CD8-positive, alpha-beta memory T cell (primary cell): ENCODE measurements at places on chromosomes 16 and 17.
A peak's percentile ranks its signal among the peaks of the same experiment; 100 is the strongest.

GRCh38 chr16:31357324-31358109, 2.5 kb downstream of the ITGAX start:
- no peak overlapping the region for H3K27ac ChIP-seq
- DNase-seq, result no peak
- no peaks in the 10 kb centered on the region for H3K36me3 ChIP-seq
- no peak overlapping the region for H3K4me3 ChIP-seq

- no peaks in the 10 kb centered on the region for H3K4me1 ChIP-seq
- DNase-seq, result no peak
- H3K4me3 ChIP-seq, result no peak overlapping the region
- no peaks in the 10 kb centered on the region for H3K27me3 ChIP-seq
- H3K27ac ChIP-seq, result no peak overlapping the region
These were observed 24.3 kb upstream of the TMEM220 start for GRCh38 chr17:10754109-10754508.

- H3K27ac ChIP-seq, result no peak overlapping the region
- H3K4me1 ChIP-seq, result no peaks in the 10 kb centered on the region
- H3K27me3 ChIP-seq, result peaks cover 14% of the 10 kb centered on the region
- no peak for DNase-seq
- no peaks in the 10 kb centered on the region for H3K36me3 ChIP-seq
These were observed 34.7 kb upstream of the ENPP7 start for GRCh38 chr17:79695797-79696609.

- H3K4me1 ChIP-seq, result no peaks in the 10 kb centered on the region
- no peaks in the 10 kb centered on the region for H3K27me3 ChIP-seq
- H3K36me3 ChIP-seq, result no peaks in the 10 kb centered on the region
- DNase-seq, result no peak
- no peak overlapping the region for H3K27ac ChIP-seq
- no peak overlapping the region for H3K4me3 ChIP-seq
These were observed 15.8 kb downstream of the SLX4 start for GRCh38 chr16:3595521-3596021.

DNA sequence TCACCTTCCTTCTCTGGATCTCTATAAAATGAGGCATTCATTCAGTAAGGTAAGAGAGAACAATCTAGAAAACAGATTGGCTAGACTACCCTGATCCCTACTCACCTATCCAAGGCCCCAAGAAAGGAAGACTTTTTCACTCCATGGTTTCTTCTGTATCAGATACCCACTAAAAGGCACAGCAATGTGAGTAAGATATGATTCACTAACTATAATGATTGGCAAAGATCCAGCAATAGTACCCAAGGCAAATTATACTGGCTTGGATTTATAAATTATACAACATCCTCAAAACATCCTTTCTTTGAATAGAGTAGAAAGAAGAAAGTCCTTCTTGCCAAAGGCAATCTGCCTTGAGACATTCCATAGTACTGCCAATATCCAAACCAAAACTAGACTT, 1432.0 kb upstream of the GOT2 start:
- no peaks in the 10 kb centered on the region for H3K36me3 ChIP-seq
- H3K27me3 ChIP-seq, result no peaks in the 10 kb centered on the region
- H3K4me1 ChIP-seq, result no peaks in the 10 kb centered on the region
- no peak overlapping the region for H3K4me3 ChIP-seq
- DNase-seq, result no peak

DNA sequence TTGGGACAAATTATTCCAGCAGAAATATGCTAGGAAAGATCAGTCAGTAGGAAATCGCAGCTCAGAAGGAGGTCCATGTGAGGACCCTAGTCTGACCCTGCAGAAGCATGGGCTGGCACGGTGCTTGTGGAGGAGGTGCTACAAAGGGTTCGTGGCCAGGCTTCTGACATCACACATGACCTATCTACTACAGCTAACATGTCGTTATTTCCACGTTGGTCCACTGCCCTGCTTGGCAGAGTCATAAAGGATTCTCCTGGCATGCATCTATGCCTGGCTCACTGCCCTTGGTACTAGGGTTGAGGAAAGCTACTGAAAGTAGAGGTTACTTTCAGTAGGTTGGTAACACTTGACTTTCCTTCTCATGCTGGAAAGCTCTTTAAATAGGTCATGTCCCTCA, 118.1 kb upstream of the SHISA6 start:
- H3K27me3 ChIP-seq, result no peaks in the 10 kb centered on the region
- no peak overlapping the region for H3K27ac ChIP-seq
- no peaks in the 10 kb centered on the region for H3K36me3 ChIP-seq

- H3K4me1 ChIP-seq, result no peaks in the 10 kb centered on the region
- H3K27ac ChIP-seq, result no peak overlapping the region
- H3K27me3 ChIP-seq, result no peaks in the 10 kb centered on the region
- H3K4me3 ChIP-seq, result no peak overlapping the region
These were observed 127.3 kb downstream of the KATNIP start for GRCh38 chr16:27677263-27677662.

GRCh38 chr16:2420035-2420434, 9.2 kb upstream of the CCNF start:
- no peak overlapping the region for H3K27ac ChIP-seq
- DNase-seq, result no peak

DNA sequence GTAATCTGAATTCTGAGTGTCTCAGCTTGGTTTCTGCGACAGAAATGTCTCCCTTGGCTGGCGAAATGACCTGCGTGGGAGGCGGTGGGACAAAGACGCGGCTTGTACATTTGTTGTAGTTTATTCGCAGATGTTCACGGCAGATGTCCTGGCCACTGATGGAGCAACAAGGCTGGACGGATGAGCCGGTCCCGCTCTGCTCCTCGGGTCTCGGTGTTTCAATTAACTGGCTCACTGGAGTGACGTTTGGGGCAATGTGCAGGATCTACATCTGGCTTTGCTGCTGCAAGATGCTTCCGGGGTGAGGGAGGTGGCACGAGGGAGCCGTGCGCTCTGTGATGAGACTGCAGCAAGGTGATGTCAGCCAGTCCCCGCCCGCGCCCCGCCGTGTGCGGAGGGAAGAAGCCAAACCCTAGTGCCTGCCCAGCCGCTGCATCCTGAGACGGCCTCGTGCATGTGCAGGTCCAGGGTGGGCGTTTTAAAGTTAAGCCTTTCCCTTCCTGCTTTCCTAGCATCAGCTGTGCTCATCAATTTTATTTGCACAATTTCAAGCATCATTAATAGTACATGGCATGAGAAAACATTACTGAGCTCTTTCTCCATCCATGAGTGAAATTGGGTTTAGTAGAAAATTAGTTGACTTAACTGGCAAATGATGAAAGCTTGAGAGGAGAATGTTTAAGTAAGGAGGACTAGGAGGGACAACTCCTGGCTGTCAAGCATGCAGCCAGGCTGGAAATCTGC, 44.4 kb downstream of the MGAT5B start:
- no peaks in the 10 kb centered on the region for H3K4me1 ChIP-seq
- no peak overlapping the region for H3K27ac ChIP-seq
- DNase-seq, result no peak
- H3K4me3 ChIP-seq, result no peak overlapping the region

GRCh38 chr17:72430611-72431432, 310.0 kb downstream of the SOX9 start:
- H3K4me1 ChIP-seq, result no peaks in the 10 kb centered on the region
- no peaks in the 10 kb centered on the region for H3K27me3 ChIP-seq
- no peak overlapping the region for H3K27ac ChIP-seq
- DNase-seq, result no peak

- peak overlapping the region; percentile 64 for H3K4me3 ChIP-seq
- H3K36me3 ChIP-seq, result peaks cover 11% of the 10 kb centered on the region
- peaks cover 64% of the 10 kb centered on the region for H3K4me1 ChIP-seq
- H3K27me3 ChIP-seq, result no peaks in the 10 kb centered on the region
- DNase-seq, result no peak
- H3K27ac ChIP-seq, result peak overlapping the region; percentile 79
These were observed 1.4 kb downstream of the PPP1R9B start for GRCh38 chr17:50149091-50149416.

DNA sequence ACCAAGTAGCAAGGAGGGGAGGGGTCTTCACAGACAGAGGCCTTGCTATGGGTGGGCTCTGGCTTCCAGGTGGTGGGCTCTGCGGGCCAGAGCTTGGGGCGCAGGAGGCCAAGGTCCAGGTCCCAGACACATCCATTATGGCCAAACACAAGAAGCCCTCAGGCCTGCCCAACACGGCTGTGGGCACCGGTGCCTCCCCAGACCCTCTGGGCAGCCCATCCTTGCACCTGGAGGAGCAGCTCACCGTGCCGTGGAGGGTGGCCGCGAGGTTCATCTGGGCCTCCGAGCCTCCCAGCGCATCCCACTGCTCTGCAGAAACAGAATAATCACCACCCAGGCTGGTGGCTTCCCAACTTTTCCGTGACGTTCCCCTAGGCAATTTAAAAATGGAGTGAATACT, 55.9 kb downstream of the TBC1D16 start:
- H3K27ac ChIP-seq, result no peak overlapping the region
- DNase-seq, result peak; percentile 21
- H3K4me3 ChIP-seq, result no peak overlapping the region
- H3K36me3 ChIP-seq, result no peaks in the 10 kb centered on the region
- H3K4me1 ChIP-seq, result no peaks in the 10 kb centered on the region
- H3K27me3 ChIP-seq, result no peaks in the 10 kb centered on the region

GRCh38 chr17:27577121-27577761, 53.7 kb upstream of the LGALS9 start:
- H3K4me1 ChIP-seq, result no peaks in the 10 kb centered on the region
- DNase-seq, result no peak
- no peaks in the 10 kb centered on the region for H3K36me3 ChIP-seq
- H3K4me3 ChIP-seq, result no peak overlapping the region
- H3K27ac ChIP-seq, result peak overlapping the region; percentile 36
- H3K27me3 ChIP-seq, result no peaks in the 10 kb centered on the region

- H3K4me3 ChIP-seq, result no peak overlapping the region
- H3K27ac ChIP-seq, result no peak overlapping the region
- no peaks in the 10 kb centered on the region for H3K27me3 ChIP-seq
- H3K4me1 ChIP-seq, result no peaks in the 10 kb centered on the region
These were observed 308.3 kb downstream of the FOXL1 start for GRCh38 chr16:86886651-86887050.

DNA sequence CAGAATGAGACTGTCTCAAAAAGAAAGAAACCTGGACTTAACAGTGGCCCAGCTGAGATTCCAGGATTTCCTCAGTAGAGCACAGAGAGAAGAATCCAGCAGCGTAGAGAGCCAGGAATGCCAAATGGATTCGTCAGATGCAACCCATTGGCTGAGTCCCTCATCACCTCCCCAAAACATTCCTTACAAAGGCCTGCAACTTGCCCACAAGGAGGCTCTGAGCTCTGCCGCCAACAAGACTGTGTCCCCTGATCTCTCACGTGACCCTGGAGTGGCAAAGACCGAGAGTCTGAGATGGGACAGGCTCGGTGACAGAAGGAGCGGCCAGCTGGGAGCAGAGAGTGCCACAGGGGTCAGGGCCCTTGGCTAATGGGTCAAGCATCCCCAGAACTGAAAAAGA, 6.9 kb upstream of the CHMP6 start:
- peaks cover 4% of the 10 kb centered on the region for H3K27me3 ChIP-seq
- H3K27ac ChIP-seq, result no peak overlapping the region
- no peak for DNase-seq
- H3K4me3 ChIP-seq, result no peak overlapping the region
- H3K4me1 ChIP-seq, result peaks cover 10% of the 10 kb centered on the region

DNA sequence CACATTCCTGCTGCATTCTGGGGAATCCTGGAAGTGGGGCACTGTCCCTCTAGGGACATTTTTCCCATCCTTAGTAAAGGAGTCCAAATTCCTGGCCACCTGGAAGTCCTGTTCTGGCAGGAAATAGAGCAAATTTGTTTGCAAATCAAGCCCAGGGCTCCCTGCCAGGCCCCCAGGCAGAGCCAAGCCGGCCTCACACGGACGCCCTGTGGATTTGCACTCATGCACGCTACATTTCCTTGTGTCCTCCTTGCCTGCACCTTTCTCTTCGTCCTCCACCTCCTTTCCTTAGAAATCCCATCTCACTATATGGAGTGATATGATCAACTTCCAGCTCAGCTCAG, 7.0 kb upstream of the CALB2 start:
- no peaks in the 10 kb centered on the region for H3K36me3 ChIP-seq
- no peak for DNase-seq
- H3K4me3 ChIP-seq, result no peak overlapping the region
- no peaks in the 10 kb centered on the region for H3K4me1 ChIP-seq
- H3K27me3 ChIP-seq, result no peaks in the 10 kb centered on the region
- H3K27ac ChIP-seq, result no peak overlapping the region

- H3K36me3 ChIP-seq, result no peaks in the 10 kb centered on the region
- no peak overlapping the region for H3K4me3 ChIP-seq
- H3K4me1 ChIP-seq, result peaks cover 19% of the 10 kb centered on the region
- H3K27ac ChIP-seq, result no peak overlapping the region
- DNase-seq, result peak; percentile 17
These were observed 1.2 kb downstream of the NXN start for GRCh38 chr17:978103-979093.

- DNase-seq, result no peak
- no peaks in the 10 kb centered on the region for H3K27me3 ChIP-seq
- no peak overlapping the region for H3K27ac ChIP-seq
- no peaks in the 10 kb centered on the region for H3K4me1 ChIP-seq
- no peak overlapping the region for H3K4me3 ChIP-seq
These were observed 49.4 kb upstream of the GSG1L start for GRCh38 chr16:28112908-28113307.

GRCh38 chr16:74898659-74899058, 86.3 kb downstream of the WDR59 start:
- no peak overlapping the region for H3K4me3 ChIP-seq
- H3K27ac ChIP-seq, result no peak overlapping the region
- no peaks in the 10 kb centered on the region for H3K27me3 ChIP-seq
- H3K36me3 ChIP-seq, result peaks cover 6% of the 10 kb centered on the region

DNA sequence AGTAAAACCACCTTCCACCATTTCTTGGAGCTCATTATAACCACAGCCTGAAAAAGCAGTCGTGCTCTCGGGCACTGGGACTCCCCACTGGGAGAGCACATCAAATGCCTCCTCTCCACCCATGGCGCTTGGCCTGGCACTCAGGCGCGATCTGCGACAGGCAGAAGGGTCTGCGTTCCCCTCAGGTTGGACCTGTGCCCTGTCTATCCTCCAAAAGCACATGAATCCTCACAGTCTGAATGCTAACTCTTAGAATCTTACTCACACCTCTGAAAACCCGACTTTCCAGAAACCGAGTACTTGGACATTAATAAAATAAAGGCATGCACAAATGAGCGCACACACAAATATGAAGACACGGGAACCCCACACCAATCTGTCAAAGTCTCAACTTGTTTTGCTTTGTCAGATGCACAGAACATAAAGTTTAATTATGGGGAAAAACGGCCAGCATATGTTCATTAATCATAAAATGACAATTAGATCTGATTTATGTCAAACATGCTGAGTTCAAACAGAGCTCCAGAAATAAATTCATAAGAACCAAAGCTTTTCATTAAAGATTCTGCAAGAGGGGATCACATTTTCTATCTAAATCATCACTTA, 20.5 kb upstream of the FAAP100 start:
- peaks cover 36% of the 10 kb centered on the region for H3K36me3 ChIP-seq
- DNase-seq, result no peak
- no peaks in the 10 kb centered on the region for H3K27me3 ChIP-seq
- no peaks in the 10 kb centered on the region for H3K4me1 ChIP-seq

GRCh38 chr16:48451323-48451722, 66.1 kb upstream of the SIAH1 start:
- H3K27me3 ChIP-seq, result no peaks in the 10 kb centered on the region
- no peak for DNase-seq
- H3K27ac ChIP-seq, result no peak overlapping the region
- no peak overlapping the region for H3K4me3 ChIP-seq
- H3K4me1 ChIP-seq, result no peaks in the 10 kb centered on the region

- no peaks in the 10 kb centered on the region for H3K27me3 ChIP-seq
- DNase-seq, result no peak
- H3K4me3 ChIP-seq, result no peak overlapping the region
- no peak overlapping the region for H3K27ac ChIP-seq
- no peaks in the 10 kb centered on the region for H3K4me1 ChIP-seq
These were observed 417.1 kb upstream of the SOX9 start for GRCh38 chr17:71703701-71704100.
